Stimulated activated CD4-positive, alpha-beta T cell treated with anti-CD3 and anti-CD28 coated beads, TNF-alpha, amount 100 ng/mL, for 24 hours (primary cell): ENCODE measurements at places on chromosomes 1 and 21.

DNA sequence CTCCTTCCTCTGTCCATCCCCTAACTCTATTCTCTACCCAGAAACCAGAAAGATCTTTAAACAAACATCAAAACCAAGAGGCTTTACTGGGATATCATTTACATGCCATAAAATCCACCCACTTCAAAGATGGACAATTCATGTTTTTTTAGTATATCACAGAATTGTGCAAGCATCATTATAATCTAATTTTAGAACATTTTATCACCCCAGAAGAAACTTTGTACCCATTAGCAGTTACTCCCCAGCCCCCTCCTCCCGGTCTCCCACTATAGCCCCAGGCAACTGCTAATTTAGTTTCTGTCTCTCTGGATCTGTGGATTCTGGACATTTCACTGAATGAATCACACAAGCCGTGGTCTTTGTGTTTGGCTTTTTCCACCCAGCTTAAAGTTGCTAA, 4.8 kb upstream of the SELENON start:
- no peak for DNase-seq

GRCh38 chr1:7300893-7301663, 470.0 kb upstream of the VAMP3 start:
- no peak for DNase-seq

GRCh38 chr1:212470059-212470458, 37.3 kb downstream of the NENF start:
- no peak for DNase-seq

- no peak for DNase-seq
Measured at GRCh38 chr21:29810871-29811270, 128.9 kb downstream of the GRIK1 start.

DNA sequence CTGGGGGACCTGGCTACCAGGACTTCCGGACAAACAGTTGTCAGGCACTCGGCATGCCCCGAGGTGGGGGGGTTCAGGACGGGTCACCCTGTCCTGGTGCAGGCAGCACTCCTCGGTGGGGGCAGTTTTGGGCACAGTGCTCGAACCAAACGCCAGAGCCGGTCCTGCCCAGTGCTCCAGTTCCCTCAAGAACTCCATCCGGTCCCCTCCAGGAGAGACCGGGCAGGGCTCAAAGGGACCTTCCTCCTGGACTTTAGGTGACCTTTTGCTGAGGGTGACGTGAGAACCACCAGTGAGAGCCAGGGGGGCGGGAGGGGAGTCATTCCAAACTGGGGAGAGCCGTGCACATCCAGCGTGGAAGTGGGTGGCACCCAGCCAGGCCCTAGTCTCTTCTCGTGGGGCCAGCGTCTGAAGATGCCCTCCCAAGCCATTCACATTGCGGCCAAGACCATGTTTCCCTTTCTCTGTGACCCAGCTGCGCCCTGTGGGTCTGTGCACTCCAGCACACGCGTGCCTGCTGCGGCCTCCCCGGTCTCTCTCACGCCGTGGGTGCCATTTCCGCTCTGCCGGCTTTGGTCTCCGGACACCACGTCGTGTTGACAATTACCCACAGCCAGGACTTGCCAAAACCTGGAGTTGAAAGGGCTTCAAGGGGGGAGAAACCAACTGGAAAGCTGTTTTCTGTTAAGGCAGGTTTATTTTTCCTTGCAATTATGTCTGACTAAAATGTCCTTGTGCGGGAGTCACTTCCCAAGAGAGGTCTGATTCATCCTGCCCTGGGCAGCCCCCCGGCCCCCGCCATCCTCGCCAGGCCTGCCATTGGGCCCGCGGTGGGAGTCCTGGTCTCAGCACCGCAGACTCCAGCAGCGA, 178.8 kb upstream of the ARHGEF16 start:
- DNase-seq, result no peak
